ENCODE measurements at places on chromosomes 2 and 18.

GRCh38 chr18:5415665-5416064 is 120.1 kb upstream of the ZBTB14 start:
- DNase-seq: no peak

- DNase-seq: no peak
Observed at GRCh38 chr2:183607995-183608394, 483.8 kb downstream of the NUP35 start.

GRCh38 chr18:44882163-44882868 is 201.6 kb downstream of the SETBP1 start:
- no peak for DNase-seq

DNA sequence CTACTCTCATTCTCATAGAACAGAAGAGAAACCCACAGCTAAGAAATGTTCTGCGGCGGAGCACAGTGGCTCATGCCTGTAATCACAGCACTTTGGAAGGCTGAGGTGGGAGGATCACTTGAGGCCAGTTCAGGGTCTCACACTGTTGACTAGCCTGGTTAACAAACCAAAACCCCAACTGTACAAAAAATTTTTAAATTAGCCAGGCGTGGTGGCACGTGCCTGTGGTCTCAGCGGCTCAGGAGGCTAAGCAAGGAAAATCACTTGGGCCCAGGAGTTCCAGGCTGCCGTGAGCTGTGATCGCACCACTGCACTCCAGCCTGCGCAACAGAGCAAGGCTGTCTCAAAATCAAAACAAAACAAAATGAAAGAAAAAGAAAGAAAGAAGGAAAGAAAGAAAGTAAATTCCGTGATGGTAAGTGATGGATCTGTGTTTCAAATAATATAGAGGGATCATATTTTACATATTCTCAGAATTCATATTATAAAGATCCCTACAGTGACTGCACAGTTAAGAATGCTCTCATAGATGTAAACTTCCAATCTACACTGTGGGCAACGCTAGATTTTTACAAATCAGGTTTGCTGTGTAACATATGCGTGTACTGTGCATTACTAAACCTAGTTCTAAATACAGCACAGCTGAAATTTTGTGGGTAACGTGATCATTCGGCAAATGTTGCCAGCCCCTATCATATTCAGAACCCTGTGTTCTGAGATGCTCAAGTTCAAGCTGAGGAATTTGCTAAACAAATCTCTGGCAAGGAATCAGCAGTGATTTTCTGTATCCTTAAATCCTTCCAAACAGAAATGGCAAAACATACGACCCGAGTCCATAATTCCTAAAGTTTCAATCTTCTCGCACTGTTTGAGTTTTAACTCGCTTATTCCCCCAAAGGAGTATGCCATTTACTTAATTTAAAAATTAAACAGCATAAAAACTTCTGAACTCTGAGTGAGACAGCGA is 1.2 kb upstream of the RAB12 start:
- no peak for DNase-seq

GRCh38 chr2:1912771-1913170 is 168.5 kb upstream of the PXDN start:
- DNase-seq: no peak

GRCh38 chr2:160293391-160294091 is 93.5 kb upstream of the ITGB6 start:
- DNase-seq: no peak

GRCh38 chr18:64083916-64084315 is 65.0 kb downstream of the LINC00305 start:
- no peak for DNase-seq

DNA sequence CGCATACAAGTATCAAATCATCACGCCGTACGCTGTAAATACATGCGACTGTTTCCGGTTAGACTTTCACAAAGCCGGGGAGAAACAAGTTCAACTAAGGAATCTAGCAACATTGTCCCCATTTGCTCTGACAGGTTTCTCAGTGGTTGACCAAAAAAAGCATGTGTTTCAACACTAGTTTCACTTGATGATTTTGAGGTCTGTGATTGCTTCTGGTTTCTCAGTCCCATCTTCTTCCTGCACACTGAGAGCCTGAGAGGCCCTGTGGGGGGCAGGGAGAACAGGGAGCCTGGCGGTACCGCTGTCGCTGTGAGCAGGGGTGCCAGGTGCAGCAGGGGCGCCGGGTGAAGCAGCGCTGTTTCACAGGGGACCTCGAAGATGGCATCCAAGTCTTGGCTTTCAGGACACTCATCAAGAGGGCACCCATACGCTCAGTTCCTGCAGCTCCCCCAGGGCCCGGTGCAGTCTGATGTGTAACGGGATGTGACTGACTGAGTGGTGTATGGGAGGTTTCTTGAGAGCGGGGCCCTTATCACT is 270.9 kb downstream of the TWIST2 start:
- no peak for DNase-seq

- no peak for DNase-seq
Observed at GRCh38 chr2:56671973-56672569, 488.3 kb downstream of the CCDC85A start.

DNA sequence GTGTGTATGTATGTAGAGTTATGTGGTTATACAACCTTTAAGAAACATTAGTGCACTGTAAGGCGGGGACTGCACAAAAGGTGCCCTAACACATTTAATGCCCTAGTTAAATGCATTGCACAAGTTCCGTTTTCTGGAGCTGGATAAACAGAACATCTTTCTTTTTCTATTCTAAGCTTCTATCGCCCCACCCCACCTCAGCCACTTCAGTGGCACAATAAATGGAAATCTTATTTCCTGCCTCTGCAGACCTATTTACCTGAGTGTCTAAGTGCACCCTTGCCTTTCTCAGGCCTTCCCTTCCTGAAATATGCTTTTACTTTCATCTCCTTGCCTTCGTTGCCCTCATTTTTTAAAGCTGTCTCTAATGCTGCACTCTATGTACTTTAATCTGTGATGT is 123.5 kb downstream of the TANC1 start:
- peak; percentile 47 for DNase-seq

GRCh38 chr2:241036397-241036963 is 38.1 kb downstream of the SNED1 start:
- DNase-seq: peak; percentile 80

- no peak for DNase-seq
Observed at GRCh38 chr2:236124182-236124893, 43.8 kb downstream of the GBX2 start.

DNA sequence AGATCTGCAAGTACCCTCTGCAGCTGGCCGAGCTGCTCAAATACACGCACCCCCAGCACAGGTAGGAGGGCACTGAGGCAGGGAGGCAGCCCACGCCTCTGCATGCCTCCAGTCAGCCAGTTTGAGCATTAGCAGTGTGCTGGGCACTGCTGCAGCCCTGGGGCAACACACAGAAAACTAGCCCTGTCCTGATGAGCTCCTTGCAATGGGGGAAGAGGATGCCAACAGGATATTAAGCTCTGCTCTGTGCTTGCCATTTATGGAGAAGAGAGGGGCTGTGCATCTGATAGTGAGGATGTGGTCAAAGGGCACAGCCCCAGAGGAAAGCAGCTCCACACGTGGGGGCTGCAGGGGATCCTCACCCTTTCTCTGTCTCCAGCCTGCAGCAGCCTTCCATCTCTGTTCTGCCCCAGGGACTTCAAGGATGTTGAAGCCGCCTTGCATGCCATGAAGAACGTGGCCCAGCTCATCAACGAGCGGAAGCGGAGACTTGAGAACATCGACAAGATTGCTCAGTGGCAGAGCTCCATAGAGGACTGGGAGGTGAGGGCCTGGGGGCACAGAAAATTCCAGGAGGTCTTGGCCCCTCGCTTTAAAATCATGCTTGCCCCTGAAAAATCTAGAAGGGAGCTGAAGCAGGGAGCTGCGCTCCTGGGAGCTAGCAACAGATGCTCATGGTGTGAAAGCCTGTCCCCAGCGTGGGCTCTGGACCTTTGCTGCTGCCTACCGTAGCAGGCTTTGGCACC is 51.7 kb downstream of the FAM168B start:
- DNase-seq: no peak

DNA sequence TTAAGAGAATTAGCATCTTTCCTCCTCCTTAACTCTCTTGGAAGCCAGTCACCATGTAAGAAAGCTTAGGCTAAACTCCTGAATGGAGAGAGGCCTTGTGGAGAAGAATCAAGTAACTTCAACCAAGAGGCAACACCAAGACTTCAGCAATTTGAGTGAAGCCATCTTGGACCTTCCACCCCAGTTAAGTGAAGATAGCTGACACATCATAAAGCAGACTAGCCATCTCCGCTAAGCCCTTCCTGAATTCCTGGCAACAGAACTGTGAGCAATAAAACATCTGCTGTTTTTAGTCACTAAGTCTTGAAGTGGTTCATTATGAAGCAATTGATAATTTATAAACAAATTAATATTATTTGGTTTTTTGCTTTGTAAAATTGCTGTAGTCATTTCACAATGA is 1.5 kb upstream of the ZNF397 start:
- no peak for DNase-seq

DNA sequence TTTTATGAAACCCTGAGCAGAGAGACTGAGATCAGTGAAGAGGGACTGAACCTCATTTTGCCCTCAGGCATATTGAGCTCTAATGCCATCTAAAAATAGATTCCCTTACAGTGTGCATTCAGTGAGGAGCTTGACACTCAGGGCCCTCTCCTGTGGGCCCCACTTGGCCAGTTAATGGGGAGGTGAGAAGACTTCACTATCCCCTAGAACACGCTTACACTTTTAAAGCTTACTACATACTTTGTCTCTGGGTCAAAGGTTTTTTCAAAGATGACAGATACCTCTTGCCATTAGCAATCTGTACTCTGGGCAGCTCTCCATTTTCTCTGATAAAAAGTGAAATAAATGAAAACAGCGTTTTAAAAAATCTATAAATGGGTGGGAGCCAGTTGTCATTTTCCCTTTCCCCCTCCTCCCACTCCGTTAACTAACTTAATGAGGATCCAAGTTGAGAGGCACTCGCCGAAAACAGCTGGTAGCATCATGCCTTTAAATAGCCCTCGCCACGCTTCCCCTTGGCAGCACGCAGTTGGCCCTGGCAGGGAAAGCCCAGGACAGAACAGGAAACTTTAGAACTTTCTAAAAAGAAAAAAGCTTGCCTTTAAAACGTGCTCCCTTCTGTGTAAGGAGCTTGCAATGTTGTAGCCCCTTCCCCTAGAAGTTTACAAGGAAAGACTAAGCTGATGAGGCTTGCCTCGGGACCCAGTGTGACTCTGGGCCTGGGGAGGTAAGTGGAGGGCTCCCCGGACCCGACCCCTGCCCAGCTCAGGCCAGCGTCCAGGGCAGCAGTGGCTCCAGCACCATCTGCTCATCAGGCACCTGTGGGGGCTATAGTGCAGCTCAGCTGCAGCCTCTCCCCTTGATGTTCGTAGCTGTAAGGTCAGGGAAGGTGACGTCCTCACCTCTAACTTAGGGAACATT is 58.8 kb upstream of the FOSL2 start:
- DNase-seq: no peak

GRCh38 chr18:79384834-79385233 is 10.9 kb upstream of the NFATC1 start:
- DNase-seq: no peak

DNA sequence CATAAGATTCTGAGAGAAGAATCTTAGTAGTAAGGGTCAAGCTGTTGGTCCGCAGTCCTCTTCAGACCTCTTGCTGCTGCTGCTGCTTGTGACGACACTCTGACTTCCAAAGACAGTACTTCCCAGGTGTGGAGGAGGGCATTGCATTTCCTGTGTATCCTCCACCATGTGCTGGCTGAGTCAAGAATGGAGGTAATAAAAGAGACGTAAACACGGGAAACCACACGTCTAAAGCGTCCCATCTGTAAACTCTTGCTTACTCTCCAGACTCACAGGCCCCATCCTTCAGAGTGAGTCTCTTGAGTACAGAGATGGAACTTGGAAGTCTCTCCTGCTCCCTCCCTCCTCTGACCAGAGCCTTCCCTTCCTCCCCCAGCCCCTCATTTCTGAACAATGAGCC is 25.6 kb downstream of the KLHL29 start:
- DNase-seq: no peak

GRCh38 chr18:29596959-29597358 is 1420.0 kb upstream of the CDH2 start:
- no peak for DNase-seq

DNA sequence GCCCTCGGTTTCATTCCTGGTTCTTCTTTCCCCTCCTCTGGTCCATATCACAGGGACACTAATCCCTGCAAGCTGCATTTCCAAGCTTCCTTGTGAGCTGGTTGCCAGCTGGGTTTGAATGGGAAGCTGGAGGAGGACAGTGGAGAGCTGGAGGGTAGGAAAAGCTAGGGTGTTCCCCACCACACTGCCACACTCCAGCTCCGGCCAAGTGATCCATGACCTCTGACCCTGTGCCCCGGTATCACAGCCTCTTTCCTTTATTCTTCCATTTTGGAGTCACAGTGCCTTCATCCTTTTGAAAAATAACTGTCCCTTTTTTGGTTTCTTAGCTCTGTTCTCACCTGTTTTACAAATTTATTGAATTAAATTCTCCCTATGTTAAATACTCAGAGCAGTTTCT is 13.1 kb upstream of the NR4A2 start:
- no peak for DNase-seq
